Lung (tissue), 17 donors: ENCODE measurements at places on chromosomes 2 and 18.

DNA sequence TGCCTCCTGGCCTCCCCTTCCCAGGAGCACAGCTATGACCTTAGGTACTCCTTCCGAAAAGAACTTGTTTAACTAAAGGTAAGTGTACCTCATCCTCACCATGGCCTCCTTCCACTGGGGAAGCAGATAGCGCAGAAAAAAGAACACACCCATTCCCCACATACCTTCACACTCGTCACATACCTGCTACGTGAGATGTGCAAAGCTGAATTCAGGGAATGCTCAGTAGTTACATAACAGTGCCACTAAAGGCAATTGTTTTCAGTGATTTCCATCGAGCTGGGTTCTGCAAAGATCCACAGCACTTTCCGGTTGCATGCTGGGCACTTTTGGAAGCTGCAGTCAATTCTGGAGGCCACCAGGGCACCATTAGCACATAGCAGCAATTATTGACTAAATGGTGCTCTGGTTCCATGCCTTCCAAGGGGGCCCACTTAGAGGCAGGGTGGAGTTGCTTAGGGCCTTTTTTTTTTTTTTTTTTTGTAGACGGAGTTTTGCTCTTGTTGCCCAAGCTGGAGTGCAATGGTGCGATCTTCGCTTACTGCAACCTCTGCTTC, 41.0 kb downstream of the PAX8 start:
- no peaks in the 10 kb centered on the region for H3K27me3 ChIP-seq
- DNase-seq: no peak
- no peak overlapping the region for H3K4me3 ChIP-seq
- peaks cover 17% of the 10 kb centered on the region for H3K4me1 ChIP-seq
- no peaks in the 10 kb centered on the region for H3K36me3 ChIP-seq

GRCh38 chr2:191264647-191265081, 19.5 kb downstream of the MYO1B start:
- H3K4me3 ChIP-seq: no peak overlapping the region
- peaks cover 47% of the 10 kb centered on the region for H3K4me1 ChIP-seq
- peak; percentile 74 for DNase-seq

GRCh38 chr2:3154700-3155099, 222.9 kb downstream of the EIPR1 start:
- no peaks in the 10 kb centered on the region for H3K36me3 ChIP-seq
- no peaks in the 10 kb centered on the region for H3K27me3 ChIP-seq
- no peaks in the 10 kb centered on the region for H3K4me1 ChIP-seq
- H3K4me3 ChIP-seq: no peak overlapping the region

- H3K27ac ChIP-seq: no peak overlapping the region
- H3K36me3 ChIP-seq: no peaks in the 10 kb centered on the region
- H3K4me3 ChIP-seq: no peak overlapping the region
- no peaks in the 10 kb centered on the region for H3K27me3 ChIP-seq
- no peak for DNase-seq
- H3K4me1 ChIP-seq: peaks cover 17% of the 10 kb centered on the region
Observed at GRCh38 chr18:62809900-62810299, 94.6 kb downstream of the PHLPP1 start.

- no peaks in the 10 kb centered on the region for H3K27me3 ChIP-seq
- H3K36me3 ChIP-seq: no peaks in the 10 kb centered on the region
- H3K4me3 ChIP-seq: peak overlapping the region; percentile 38
- H3K4me1 ChIP-seq: peaks cover 14% of the 10 kb centered on the region
- peak overlapping the region; percentile 84 for H3K27ac ChIP-seq
Observed at GRCh38 chr2:75560022-75560767, 544 bp downstream of the EVA1A start.

DNA sequence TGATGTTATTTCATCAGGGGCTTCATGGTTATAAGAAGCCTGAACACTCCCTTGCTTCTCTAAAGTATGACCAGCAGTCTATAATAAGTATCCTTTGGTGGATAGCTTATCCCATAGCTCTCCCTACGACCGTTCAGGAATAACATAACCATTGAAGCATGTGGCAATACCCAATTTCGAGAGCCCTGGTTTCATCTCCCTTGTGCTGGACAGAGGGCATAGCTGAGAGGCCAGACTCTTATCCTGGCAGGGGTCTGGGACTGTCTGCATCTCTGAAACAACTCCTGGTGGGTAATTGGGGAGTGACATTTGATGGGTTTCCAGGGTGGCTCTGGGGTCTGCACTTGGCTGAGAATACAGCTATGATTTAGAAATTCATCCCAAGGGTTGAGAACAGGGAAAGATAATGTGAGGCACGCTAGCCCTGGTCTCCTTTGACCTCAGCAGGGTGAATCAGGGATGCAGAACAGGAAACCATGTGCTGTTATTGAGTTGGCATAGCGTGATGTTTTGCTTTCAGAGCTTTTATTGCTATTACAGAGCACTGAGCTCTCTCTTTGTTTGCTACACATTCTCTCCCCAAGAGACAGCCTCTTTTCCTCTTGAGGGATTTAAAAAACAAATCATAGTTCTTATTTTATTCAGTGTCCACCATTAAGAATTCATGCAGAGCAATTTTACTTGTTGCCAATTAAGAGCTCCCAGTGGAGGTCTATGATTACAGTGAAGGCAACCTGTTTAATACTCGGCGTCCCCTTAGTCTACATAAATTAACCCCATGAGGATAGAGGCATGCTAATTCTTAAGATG, 274.5 kb downstream of the NCKAP5 start:
- H3K36me3 ChIP-seq: no peaks in the 10 kb centered on the region
- DNase-seq: no peak
- H3K27ac ChIP-seq: no peak overlapping the region
- H3K4me1 ChIP-seq: no peaks in the 10 kb centered on the region
- H3K27me3 ChIP-seq: no peaks in the 10 kb centered on the region

DNA sequence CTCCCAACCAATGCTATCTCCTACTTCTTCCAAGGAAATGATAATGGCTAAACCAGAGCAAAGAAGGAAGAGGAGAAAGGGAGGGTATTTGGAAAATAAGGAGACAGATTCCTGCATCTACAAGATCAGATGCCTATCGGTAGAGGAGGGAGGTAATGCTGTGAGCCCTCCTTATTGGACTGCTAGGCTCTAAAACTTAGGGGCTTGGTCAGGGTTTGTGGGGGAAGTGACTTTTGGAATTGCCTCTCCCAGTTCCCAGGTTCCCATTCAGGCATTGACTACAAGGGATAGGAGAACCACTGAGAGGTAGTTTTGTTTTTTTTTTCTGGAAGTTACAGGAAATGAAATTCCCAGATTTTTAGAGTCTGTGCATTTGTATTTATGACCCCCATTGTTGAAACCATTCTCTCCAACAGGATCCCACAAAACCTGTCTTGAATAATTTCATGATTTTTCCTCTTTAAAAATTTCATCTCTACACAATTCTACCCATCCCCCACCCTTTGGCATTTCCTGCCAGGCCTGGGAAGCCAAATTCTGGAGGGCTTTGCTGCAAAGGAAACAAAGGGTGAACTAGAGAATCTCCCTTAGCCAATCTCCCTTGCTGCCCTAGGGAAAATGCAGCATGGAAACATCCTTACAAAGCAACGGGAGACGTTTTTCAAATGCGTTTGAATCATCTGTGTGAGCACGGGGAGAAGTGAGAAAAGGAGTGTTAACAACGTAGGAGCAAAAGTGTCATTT, 282.1 kb upstream of the EPAS1 start:
- DNase-seq: peak; percentile 71
- H3K36me3 ChIP-seq: no peaks in the 10 kb centered on the region
- H3K27me3 ChIP-seq: no peaks in the 10 kb centered on the region
- peak overlapping the region; percentile 66 for H3K27ac ChIP-seq

DNA sequence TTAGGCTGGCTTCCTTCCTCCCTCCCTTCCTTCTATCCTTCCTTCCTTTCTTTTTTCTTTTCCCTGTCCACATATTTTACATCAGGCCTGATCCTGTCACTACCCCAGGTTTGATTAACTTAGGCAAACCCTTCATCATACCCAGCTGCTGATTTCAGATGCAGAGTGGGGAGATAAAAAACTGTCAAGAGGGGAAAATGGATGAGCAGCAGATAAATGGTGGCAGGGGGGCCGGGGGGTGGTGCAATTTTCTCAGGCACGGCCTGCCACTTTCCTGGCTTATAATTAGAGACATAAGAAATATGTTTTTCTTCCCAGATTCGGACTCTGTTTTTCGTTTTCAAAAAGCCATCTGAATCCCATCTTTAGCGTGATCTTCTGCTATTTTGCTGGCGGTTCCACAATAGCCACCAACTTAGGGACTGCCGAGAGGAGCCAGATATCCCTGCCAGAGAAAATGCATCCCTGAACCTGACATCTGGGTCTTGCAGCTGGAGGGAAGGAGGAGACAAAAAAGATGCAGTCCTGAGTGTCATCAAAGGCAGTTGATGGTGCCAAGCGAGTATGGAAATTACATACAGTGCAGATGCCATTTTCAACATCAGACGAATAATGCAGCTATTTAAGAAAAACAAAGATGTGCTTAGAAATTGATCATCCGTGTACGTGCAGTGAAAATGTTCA, 49.9 kb downstream of the CXCR4 start:
- H3K4me1 ChIP-seq: no peaks in the 10 kb centered on the region
- DNase-seq: peak; percentile 39
- no peaks in the 10 kb centered on the region for H3K27me3 ChIP-seq
- H3K4me3 ChIP-seq: no peak overlapping the region
- H3K36me3 ChIP-seq: no peaks in the 10 kb centered on the region

- peak overlapping the region; percentile 51 for H3K27ac ChIP-seq
- peak; percentile 38 for DNase-seq
- H3K27me3 ChIP-seq: no peaks in the 10 kb centered on the region
Observed at GRCh38 chr2:102335871-102336366, 19.7 kb upstream of the IL18R1 start.

DNA sequence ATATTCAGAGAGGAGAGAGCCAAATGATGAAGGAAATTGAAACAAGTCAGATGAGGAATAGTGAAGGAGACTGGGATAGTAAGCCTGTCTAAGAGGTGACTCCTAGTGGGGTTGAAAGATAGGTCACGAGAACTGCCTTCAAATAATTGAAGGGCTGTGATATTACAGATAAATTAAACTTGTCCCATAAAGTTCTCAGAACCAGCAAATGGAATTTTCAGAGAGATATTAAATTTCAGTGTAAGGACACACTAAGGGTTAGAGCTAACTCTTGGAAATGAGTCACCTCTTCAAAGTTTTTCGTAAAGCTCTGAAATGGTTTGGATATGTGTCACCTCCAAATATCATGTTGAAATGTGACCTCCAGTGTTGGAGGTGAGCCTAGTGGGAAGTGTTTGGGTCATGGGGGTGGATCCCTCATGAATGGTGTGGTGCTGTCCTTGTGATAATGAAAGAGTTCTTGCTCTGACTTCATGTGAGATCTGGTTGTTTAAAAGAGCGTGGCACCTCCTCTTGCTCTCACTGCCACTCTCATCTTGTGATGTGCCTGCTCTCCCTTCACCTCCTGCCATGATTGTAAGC, 87.3 kb downstream of the BABAM2 start:
- DNase-seq: no peak
- H3K4me1 ChIP-seq: peaks cover 3% of the 10 kb centered on the region
- H3K36me3 ChIP-seq: no peaks in the 10 kb centered on the region

GRCh38 chr2:177243476-177243875, 21.1 kb downstream of the NFE2L2 start:
- H3K27me3 ChIP-seq: no peaks in the 10 kb centered on the region
- peaks cover 25% of the 10 kb centered on the region for H3K4me1 ChIP-seq
- H3K4me3 ChIP-seq: no peak overlapping the region
- no peaks in the 10 kb centered on the region for H3K36me3 ChIP-seq
- DNase-seq: no peak
- peak overlapping the region; percentile 83 for H3K27ac ChIP-seq

GRCh38 chr2:223055140-223055539, 3.1 kb downstream of the KCNE4 start:
- no peak overlapping the region for H3K4me3 ChIP-seq
- H3K4me1 ChIP-seq: no peaks in the 10 kb centered on the region
- H3K36me3 ChIP-seq: no peaks in the 10 kb centered on the region
- no peak overlapping the region for H3K27ac ChIP-seq
- no peaks in the 10 kb centered on the region for H3K27me3 ChIP-seq
- DNase-seq: peak; percentile 100

DNA sequence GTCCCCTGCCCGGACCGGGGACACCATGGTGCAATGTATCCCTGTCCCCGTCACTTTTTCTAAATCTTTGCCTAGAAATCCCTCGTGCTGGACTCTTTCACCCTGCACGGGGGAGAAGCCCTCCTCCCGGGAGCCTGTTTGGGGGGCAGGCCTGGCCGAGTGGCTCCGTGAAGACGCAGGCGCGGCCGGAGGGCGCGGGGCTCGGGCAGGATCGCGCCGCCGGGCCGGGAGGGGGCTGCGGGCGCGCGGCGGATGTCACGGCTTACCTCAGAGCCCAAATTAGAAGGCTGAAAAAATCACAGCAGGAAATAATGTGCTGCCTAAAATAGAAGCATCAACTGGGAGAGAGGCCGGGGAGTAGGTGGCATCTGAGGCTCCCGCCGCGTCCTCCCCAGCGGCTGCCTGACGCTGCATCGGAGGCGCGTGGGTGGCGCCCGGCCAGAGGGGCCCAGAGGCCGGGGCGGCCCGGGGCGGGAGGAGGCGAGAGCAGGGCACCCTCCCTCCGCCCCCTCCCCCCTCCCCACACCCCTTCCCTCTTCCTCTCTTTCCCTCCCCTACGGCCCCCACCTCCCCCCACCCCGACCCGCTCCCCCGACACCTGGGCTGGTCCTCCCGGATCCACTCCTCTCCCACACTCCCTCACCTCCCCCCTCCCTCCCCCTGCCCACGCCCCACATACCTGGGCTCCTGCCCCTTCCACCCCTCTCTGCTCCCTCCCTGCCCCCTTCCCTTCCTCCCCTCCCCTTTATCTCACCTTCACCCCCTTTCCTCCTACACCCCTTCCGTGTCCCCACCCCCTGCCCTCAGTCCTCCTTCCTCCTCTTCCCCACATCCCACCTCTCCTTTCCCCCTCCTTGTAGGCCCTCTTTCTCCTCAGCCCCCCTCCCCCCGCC, 51.9 kb downstream of the SLC4A1AP start:
- DNase-seq: peak; percentile 61
- H3K27me3 ChIP-seq: peaks cover 2% of the 10 kb centered on the region
- peaks cover 9% of the 10 kb centered on the region for H3K4me1 ChIP-seq
- H3K4me3 ChIP-seq: no peak overlapping the region
- no peaks in the 10 kb centered on the region for H3K36me3 ChIP-seq

- no peak overlapping the region for H3K4me3 ChIP-seq
- no peaks in the 10 kb centered on the region for H3K36me3 ChIP-seq
- H3K27ac ChIP-seq: no peak overlapping the region
- H3K4me1 ChIP-seq: peaks cover 12% of the 10 kb centered on the region
- peak; percentile 75 for DNase-seq
Observed at GRCh38 chr2:152508446-152508845, 173.5 kb downstream of the FMNL2 start.

- peak overlapping the region; percentile 43 for H3K4me3 ChIP-seq
- peaks cover 3% of the 10 kb centered on the region for H3K36me3 ChIP-seq
- peak overlapping the region; percentile 49 for H3K27ac ChIP-seq
- DNase-seq: no peak
- H3K27me3 ChIP-seq: no peaks in the 10 kb centered on the region
Observed at GRCh38 chr2:191246820-191247380, 1.7 kb downstream of the MYO1B start.
